ENCODE measurements at places on chromosomes 6 and 20.

DNA sequence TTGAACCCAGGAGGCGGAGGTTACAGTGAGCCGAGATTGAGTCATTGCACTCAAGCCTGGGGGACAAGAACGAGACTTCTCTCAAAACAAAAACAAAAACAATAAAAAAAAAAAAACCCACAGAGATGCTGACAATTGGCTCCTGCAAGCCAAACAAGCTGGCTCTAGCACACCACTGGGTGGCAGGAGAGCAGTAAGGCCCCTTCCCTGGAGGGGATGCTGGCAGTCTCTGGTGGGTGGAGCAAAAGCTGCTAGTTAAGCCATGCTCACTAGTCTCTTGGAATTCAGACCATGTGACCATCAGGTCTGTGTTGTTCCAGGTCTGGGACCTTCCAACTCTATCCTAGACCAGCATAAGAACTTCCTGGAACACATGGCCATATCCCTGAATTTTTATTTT is 18.9 kb upstream of the DSN1 start:
- peak; percentile 26 for DNase-seq

GRCh38 chr6:147246853-147247635 is 42.8 kb downstream of the STXBP5 start:
- DNase-seq = no peak

DNA sequence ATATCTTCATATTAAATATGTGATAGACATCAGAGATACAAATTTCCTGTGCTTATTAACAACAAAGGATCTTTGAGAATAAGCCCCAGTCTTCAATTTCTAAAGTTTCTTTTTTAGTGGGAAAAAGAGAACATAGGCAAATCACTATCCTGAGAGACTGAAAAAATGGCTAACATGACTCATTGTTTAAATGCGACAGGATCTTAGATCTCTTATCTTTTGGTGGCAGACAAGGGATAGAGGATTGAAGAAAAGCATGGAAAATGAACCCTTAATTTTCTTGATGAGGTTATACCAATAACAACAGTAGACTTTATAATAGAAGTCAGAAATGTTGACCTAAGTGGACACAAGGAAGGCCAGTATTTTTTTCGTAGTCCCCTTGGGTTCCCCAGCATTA is 178.6 kb upstream of the MAP3K7 start:
- DNase-seq = no peak

- no peak for DNase-seq
Observed at GRCh38 chr6:148044261-148044751, 298.3 kb upstream of the SASH1 start.

- DNase-seq = no peak
Observed at GRCh38 chr20:7967199-7967844, 27.1 kb upstream of the HAO1 start.

GRCh38 chr6:104050455-104050854 is 809.3 kb downstream of the HACE1 start:
- no peak for DNase-seq

GRCh38 chr6:25649611-25650010 is 2.4 kb upstream of the SCGN start:
- no peak for DNase-seq

DNA sequence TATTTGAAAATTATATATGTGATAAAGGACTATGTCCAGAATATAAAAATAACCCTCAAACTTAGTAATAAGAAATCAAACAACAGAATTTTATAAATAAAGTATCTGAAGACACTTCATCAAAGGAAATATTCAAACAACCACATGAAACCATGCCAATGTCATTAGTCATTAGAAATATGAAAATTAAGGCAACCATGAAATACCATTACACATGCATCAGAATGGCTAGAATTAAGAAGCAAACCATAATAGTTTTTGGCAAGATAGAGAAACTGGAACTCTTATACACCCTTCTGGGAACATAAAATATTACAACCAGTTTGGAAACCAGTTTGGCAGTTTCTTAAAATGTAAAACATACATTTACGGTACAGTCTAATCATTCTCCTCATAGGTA is 137.2 kb upstream of the ADGRB3 start:
- no peak for DNase-seq

DNA sequence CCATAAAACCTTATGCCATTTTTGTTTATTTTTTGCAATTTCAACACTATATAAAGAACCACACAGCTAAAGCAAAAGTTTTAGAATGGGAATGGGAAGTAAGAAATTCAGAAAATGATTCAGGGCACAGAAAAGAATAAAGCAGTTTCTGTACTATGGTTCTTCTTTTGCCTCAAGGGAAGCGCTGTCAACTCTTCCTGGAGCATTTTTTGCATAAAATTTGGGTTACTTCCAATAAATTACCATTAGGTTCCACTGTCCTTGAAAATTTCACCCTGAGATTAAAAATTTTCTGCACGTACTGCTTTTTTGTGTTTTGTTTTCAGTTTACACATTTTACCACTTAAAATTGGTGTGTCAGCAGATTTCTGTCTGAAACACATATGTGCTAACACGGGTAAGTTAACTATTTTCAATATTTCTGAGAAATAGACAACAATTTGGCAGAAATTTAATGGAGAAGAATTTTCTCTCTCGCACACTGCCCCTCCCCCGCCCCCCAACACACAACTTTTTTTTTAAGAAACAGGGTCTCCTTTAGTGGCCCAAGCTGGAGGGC is 79.6 kb downstream of the ADAT2 start:
- DNase-seq = peak; percentile 22

DNA sequence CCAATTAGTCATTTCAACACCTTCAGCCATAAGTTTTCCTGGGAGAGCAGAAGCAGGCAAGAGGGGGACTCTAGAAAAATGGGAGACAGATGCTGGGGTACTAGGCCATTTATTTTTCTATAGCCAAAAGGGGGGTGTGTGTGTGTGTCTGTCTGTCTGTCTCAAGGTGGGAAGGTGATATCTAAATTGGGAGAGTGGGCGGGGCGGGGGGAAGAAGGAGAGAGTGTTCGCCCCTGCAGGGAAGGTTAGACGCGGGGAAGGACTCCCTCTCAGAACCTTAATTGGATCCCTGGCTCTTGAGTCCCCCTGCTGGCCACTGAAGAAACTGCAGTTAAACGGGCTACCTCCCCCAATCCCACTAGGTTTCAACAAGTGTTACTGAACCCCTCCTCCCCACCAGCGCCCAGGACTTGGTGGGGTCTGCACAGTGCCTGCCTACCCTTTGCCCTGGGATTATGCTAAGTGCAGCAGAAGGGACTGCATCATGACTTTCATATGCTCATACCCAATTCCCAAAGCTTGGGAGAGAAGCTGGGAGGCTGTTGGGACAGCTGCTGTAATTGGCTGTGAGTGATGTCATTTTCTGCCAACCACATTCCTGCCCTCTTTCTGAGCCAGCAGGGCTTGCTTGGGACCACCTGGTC is 45.8 kb downstream of the FOXP4 start:
- DNase-seq = peak; percentile 79

DNA sequence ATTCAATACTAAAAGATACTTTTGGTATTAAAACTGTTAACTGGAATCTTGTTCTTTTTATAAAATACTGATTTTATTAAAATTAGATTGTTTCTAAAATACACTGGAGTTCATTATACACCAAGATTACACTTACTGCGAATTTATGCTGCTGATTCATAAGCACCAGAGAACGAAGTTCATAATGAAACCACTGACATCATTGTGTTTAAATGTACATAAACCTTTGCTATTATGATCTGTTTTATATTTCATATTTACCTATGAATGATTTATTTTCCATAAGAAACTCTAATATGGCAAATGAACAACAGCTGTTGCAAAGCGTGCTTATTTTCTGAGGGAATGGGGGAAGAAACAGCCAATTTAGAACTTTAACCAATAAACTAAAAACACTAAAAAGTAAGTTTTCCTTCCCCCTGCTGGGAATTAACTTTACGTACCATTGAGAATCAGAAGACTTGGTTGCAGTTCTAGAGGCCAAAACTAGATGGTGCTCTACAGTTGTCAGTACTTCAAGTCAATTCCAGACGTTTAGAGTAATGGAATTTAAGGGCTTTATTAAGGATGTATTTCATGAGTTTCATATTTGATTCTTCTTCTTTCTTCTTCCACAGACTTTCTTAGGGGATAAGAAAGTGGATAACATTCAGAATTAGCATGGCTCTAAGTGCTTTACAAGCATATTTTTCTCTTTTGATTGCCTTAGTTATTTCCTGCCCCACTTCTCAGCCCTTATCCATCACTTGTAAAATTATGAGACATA is 30.8 kb upstream of the COL19A1 start:
- DNase-seq = peak; percentile 73

GRCh38 chr6:30562470-30563425 is 5.7 kb downstream of the PRR3 start:
- no peak for DNase-seq

Data from suppressor macrophage treated with lipopolysaccharide for 1 hour (primary cell).